ENCODE measurements at places on chromosomes 4 and X.

DNA sequence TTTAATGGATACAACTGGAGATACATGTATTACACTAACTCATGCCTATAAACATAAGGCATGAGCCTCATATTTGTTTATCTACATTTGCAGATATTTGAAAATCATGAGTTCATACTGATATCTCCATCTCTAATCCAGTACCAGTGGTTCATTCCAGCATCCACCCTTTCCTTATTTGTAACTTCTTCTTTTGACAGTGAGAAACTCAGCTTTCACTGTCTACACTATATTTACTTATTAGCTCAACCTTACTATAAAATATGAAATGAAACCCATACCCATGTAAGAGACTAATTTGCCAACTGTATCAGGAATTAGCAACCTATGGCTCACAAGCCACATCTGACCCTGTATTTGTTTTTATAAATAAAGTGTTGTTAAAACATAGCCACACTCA is 161.9 kb upstream of the GPRIN3 start:
- no peak for DNase-seq

- DNase-seq = no peak
These were observed 71.3 kb downstream of the PAK3 start for GRCh38 chrX:111167334-111167733.

GRCh38 chr4:3200423-3201090 is 48.4 kb upstream of the MSANTD1 start:
- DNase-seq = no peak

DNA sequence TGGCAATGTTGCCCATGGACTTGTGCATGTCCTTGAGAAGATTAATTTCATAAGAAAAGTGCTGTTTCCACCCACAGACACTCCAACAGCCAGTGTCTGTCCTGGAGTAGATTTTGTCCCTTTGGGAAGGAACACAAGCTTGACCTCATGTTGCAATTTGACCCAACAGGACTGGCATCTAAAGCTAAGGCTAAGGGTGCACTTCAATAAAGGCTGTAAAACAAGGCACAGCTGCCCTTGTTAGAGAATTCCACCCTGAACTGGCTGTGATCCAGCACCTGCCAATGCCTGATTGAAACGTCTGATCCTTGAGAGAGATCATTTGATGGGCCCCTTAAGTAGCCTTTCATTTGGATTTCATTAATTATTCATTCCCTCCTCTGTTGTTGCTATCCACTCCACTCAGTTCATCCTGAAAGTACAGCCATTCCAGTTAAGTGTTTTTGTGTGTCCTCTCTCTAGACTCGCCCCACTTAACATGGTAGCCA is 56.2 kb downstream of the CD99L2 start:
- DNase-seq = no peak

DNA sequence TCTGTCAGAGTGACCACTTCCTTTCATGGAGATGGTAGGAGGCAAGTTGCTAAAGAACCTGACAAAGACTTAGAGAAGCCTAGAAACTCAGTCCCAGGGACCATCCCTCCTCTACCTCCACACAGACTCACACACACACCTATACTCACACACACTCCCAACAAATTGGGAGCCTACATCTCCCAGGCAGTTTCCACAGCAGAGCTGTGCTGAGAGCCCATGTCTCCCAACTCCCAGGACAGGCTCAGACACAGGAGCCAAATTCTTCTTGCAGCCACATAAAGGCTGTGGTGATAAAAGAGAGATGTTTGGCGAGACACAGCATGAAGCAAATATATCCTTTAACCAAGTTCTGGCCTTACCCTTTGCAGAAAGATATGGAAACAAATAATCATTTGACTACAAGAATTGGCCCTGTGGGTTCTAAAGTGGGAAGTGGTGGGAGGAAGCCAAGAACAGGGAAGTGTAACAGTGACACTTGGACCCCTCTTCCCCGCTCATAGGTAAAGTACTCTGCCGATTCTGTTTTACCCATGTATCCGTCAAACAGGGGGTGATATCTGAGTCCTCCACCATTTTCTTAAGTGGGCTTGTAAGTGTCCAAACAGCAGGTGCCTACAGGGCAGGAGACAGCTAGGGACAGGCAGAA is 11.0 kb upstream of the IDS start:
- DNase-seq = no peak

GRCh38 chr4:47690611-47691010 is 147.3 kb downstream of the CORIN start:
- DNase-seq = no peak

DNA sequence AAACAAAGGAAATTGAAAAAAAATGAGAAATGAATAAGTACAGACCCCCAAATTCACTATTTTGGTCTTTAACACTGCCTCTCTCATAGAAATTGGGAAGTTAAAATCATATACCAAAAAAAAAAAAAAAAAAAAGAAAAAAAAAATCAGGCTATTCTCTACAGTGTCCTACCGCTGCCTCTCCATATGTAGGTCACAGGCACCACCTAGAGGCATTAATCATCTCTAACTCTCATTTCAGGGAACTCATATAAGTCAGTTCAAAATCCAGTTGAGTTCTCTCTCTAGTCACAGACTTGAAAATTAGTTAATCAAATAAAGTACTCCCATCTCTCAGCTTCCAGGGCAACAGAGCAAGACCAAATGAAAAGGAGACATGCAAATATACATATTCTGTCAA is 47.9 kb downstream of the COX18 start:
- no peak for DNase-seq

DNA sequence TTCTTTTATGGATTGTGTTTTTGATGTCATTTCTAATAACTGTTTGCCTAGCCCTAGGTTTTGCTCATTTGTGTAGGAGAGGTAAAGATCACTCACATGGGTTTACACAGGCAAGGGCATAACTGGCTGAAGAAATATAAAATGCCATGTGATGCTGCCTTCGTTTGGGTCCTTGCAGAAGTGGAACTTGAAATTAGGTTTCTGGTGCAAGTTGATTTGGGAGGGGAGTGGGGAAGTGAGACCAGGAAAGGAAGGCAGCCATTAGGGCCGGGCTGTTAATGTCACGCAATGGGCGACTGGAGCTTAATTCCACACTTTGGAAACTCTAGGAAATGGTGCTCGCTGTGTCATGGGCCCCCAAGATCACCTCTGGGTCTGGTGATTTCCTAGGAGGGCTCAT is 14.5 kb downstream of the CLCN4 start:
- DNase-seq = no peak

All from occipital lobe (tissue), 3 donors.